Hematopoietic multipotent progenitor cell treated with erythropoietin and hydrocortisone succinate and interleukin-3 and kit ligand, for 6 days (in vitro differentiated cells): ENCODE measurements at places on chromosomes 7 and 10.

GRCh38 chr7:16423761-16424160 is 2.4 kb upstream of the CRPPA start:
- DNase-seq, result no peak

DNA sequence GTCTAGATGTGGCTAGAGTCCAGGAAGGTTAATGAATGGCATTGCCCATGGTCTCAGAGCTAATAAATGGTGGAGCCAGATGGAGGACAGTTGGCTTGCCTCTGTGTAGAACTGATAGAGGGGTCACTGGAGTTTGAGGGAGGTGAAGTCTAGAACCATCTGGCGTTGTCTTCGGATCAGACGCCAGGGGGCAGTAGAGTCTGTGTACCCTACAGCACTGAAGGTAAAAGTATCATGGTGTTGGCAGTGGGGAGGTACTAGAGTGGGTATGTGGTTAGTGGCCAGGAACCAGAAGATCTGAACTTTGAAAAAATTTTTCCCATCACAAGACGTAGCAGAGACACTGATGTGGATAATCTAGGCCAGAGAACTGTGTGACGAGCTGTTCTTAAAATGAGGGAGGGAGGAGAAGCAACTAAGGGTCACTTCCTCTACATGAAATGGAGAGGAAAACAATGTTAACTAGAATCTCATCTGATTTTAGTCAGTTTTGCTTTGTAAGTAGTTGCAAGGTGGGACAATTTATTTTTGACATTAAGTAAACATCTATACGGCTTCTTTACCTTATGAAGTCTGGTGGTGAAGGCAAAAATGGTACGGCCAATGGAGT is 227.9 kb upstream of the PRSS58 start:
- DNase-seq, result peak; percentile 59

DNA sequence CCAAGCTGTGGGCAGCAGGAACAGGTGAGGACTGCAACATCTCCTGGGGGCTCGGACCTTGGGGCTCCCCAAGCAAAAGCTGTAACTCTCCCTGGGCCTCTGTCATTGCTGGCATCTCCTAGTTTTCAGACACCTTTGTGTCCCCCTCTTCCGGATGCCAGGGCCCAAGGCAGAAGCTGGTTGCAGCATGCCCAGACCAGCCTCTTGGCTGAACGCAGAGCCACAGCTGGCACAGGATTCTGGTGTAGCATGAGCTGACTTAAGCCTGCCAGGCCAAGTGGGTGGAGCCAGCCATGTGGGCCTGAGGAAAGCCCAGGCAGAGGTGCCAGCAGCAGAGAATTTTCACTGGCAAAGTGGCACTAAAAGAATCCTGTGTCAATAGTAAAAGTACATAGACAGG is 43.5 kb downstream of the ZWINT start:
- DNase-seq, result no peak

DNA sequence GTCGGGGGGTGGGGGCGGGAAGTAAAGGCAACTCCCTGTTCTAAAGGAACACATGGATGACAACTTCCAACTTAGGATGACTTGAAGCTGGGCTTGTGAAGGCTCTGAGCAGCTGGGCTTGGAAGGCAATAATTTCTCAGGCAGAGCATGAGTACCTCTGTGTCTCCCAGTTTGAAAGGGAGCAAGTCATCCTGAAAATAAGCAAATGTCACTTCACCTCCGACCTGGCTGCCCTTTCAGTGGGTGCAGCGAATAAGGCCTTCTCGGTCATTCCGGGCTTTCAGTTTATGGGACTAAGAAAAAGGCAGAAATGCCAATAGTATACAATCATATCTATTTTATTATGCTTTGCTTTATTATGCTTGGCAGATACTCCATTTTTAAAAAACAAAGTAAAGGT is 15.3 kb upstream of the ADAMTS14 start:
- DNase-seq, result no peak

DNA sequence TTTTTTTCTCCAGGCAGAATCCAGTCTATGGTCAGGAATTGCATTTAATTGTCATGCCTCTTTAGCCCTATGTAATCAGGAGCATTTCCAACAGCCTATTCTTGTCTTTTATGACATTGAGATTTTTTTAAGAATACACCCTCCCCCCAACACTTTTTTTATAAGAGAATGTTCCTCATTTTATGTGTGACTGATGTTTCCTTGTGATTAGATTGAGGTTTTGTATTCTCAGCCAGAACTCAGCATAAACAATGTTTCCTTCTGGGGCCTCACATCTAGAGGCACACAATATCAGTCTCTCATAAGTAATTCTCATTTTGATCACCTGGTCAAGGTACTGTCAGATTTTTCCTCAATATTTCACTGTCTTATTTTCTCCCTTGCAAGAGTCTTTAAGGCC is 193.4 kb upstream of the PDE1C start:
- DNase-seq, result peak; percentile 66

DNA sequence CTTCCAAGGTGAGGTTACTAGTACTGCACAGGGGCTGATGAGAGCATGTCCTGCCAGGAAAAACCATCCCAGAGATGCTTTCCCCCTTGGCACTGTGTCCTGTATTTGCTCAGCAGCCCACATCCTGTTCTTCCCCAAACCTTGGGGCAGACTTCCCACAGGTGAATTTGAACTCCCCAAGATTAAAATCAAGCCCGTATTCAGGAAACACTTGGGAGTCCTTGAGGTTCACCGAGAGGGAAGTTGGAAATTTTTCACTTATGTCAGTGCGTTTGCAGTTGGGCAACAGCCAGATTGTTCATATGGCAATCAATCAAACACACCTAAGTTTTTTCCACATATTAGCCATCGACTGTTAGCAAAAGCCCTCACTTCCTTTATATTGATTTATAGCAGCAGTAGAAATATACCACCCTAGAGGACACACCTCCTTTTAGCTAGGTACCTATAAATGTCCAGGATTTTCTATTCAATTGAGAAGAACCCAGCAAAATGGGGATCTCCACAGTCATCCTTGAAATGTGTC is at the start of gene DMBT1:
Gene DMBT1, plus strand, starts transcription at position 476 of the 526 bp plus-strand sequence. Its CDS starts 17 bp downstream, at position 493.
- DNase-seq, result no peak

DNA sequence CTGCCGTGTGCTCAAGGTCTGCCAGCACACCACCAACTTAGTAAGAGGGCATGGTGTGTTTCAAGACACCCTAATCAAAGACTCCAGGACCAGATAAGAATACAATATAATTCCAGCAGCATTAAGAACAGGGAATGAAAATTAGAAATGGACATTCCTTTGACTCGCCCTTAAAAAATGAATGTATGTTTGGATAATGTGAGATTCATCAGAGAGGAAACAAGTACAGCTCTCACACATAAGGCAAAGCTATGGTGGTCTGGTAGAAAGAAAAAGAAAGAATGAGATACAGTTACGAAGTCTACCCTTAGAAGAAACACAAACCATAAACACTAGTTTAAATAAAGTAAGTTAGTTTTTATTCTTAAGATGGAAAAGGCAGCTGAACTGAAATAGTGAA is 174.8 kb upstream of the ANK3 start:
- DNase-seq, result no peak

DNA sequence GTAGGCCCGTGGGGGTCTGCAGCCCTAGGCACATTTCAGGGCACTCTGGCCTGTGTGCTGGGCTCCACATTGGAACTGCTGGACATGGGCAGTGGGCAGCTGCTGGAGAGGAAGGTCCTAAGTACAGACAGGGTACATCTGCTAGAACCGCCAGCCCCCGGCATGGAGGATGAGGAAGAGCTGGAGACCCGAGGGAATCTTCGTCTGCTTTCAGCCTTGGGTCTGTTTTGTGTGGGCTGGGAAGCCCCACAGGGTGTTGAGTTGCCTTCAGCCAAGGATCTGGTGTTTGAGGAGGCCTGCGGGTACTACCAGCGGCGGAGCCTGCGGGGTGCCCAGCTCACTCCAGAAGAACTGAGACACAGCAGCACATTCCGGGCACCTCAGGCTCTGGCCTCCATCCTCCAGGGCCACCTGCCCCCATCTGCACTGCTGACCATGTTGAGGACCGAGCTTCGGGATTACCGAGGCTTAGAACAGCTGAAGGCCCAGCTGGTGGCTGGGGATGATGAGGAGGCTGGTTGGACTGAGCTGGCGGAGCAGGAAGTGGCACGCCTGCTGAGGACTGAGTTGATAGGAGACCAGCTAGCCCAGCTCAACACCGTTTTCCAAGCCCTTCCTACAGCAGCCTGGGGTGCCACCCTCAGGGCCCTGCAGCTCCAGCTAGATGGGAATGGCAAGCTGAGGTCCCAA is 1.4 kb downstream of the HPS6 start:
- peak; percentile 52 for DNase-seq

- DNase-seq, result no peak
Observed at GRCh38 chr7:2598154-2598823, 33.5 kb upstream of the TTYH3 start.

DNA sequence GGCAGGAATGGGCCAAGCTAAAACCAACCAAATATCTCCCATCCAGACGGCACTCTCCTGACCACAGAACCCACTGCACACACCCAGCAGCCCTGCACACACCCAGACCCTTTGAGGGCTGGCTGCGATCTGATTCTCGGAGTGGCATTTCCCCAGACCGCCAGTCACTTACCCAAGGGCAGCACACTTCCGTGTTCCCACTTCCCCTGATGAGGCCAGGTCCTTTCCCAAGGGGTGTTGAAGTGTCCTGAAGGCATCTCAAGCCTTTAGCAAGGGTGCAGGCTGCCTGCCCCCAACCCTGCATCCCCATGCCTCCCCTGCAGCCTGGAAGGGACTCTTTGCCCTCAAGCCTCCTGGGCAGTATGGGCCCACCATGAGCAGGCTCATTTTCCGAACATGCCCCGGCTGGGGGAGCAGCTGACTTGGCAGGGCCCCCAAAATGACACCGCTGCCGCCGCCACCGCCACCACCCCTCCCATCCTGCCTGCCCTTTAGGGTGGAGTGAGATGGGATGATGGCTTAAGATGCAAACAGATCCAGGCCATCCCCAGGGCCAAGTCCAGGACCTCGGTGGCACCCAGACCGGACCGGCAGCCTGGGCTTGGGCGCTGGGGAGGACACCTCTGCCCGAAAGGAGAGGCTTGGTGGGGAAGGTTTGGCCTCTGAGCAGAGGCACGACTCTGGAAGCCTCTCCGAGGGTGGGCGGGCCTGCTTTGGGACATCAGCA is 159.8 kb downstream of the NRF1 start:
- DNase-seq, result peak; percentile 94

- DNase-seq, result no peak
Observed at GRCh38 chr7:82700741-82701140, 257.2 kb upstream of the CACNA2D1 start.
